Renal cortical epithelial cell (primary cell): ENCODE measurements at places on chromosomes 7 and 10. TPM values are rescaled to one million over a fixed set of nuclear protein-coding genes. Genes with fewer than 3 reads are reported as not detected.

Gene GAD2
- total RNA-seq: not detected in 2 replicates

Gene CALCR
- total RNA-seq: 0.17 and 2.8 TPM in 2 replicates

Gene PTF1A
- not detected in 2 replicates for total RNA-seq

Gene PALD1
- 1.7 and 2.6 TPM in 2 replicates for total RNA-seq

Gene HOGA1
- total RNA-seq: 72.3 and 121 TPM in 2 replicates

Gene TSPAN13
- 52.6 and 89.1 TPM in 2 replicates for total RNA-seq

Gene TRPV5
- total RNA-seq: not detected in 2 replicates

Gene CNNM1
- total RNA-seq: 0.35 and 1.3 TPM in 2 replicates

Gene GALNT17
- not detected in 2 replicates for total RNA-seq

Gene MYOF
- 268 and 607 TPM in 2 replicates for total RNA-seq

Gene ZNF804B
- total RNA-seq: not detected in 2 replicates

Gene SOSTDC1
- 11.4 TPM in 1 of 2 replicates, not detected in the other for total RNA-seq

Gene MYL10
- total RNA-seq: not detected in 2 replicates

Gene ASAH2B
- 3.3 and 6.1 TPM in 2 replicates for total RNA-seq

Gene PIK3AP1
- total RNA-seq: 5.4 and 14.9 TPM in 2 replicates

Gene TFEC
- 0.17 and 0.80 TPM in 2 replicates for total RNA-seq

Gene HOXA13
- total RNA-seq: under 0.01 TPM in 1 of 2 replicates, not detected in the other

Gene PNLIPRP1
- not detected in 2 replicates for total RNA-seq

Gene CALHM3
- total RNA-seq: 0.05 TPM in 1 of 2 replicates, not detected in the other

Gene CFAP70
- total RNA-seq: 0.52 and 3.7 TPM in 2 replicates

Gene FLNC
- total RNA-seq: 29.3 and 56.7 TPM in 2 replicates

Gene IDI2
- not detected in 2 replicates for total RNA-seq

Gene DOCK1
- total RNA-seq: 68.1 and 108 TPM in 2 replicates

Gene PRKCQ
- 5.2 and 23.9 TPM in 2 replicates for total RNA-seq

Gene GDF10
- total RNA-seq: not detected in 2 replicates

Gene FAM131B
- 1.0 and 4.2 TPM in 2 replicates for total RNA-seq

Gene DBNL
- total RNA-seq: 158 and 181 TPM in 2 replicates

Gene MRPS24
- total RNA-seq: 55.3 and 127 TPM in 2 replicates

Gene RHOBTB1
- total RNA-seq: 23.2 and 32.3 TPM in 2 replicates

Gene CHCHD2
- total RNA-seq: 215 and 649 TPM in 2 replicates

Gene SIRT1
- 11.6 and 23.9 TPM in 2 replicates for total RNA-seq

Gene AGFG2
- 4.2 and 8.2 TPM in 2 replicates for total RNA-seq

Gene ANKRD61
- total RNA-seq: 0.15 TPM in 1 of 2 replicates, not detected in the other

Gene SFXN2
- total RNA-seq: 5.1 and 5.6 TPM in 2 replicates

Gene SLC26A3
- total RNA-seq: not detected in 2 replicates

Gene FFAR4
- total RNA-seq: not detected in 2 replicates

Gene STEAP4
- total RNA-seq: 0.30 and 2.1 TPM in 2 replicates

Gene ST8SIA6
- 0.17 and 0.20 TPM in 2 replicates for total RNA-seq

Gene SEMA3A
- total RNA-seq: 7.1 and 16.0 TPM in 2 replicates

Gene SORBS1
- 4.3 and 9.8 TPM in 2 replicates for total RNA-seq

Gene COBL
- total RNA-seq: 1.4 and 4.2 TPM in 2 replicates

Gene CFAP46
- total RNA-seq: 2.4 and 6.1 TPM in 2 replicates

Gene ZNF746
- 19.3 and 20.1 TPM in 2 replicates for total RNA-seq

Gene ANTXRL
- total RNA-seq: not detected in 2 replicates

Gene DNAJB6
- total RNA-seq: 121 and 200 TPM in 2 replicates

Gene CPA1
- total RNA-seq: not detected in 2 replicates

Gene AMPH
- 0.17 TPM in 1 of 2 replicates, not detected in the other for total RNA-seq

Gene MET
- total RNA-seq: 217 and 255 TPM in 2 replicates

Gene SMURF1
- total RNA-seq: 40.6 and 51.2 TPM in 2 replicates

Gene VGF
- 0.05 and 1.2 TPM in 2 replicates for total RNA-seq

Gene PTPRE
- total RNA-seq: 9.9 and 19.6 TPM in 2 replicates

Gene CHST3
- total RNA-seq: 32.3 and 69.4 TPM in 2 replicates
